CD4-positive, alpha-beta T cell treated with Interleukin-4 for 4 hours (primary cell): ENCODE measurements at places on chromosomes 11 and 22.

DNA sequence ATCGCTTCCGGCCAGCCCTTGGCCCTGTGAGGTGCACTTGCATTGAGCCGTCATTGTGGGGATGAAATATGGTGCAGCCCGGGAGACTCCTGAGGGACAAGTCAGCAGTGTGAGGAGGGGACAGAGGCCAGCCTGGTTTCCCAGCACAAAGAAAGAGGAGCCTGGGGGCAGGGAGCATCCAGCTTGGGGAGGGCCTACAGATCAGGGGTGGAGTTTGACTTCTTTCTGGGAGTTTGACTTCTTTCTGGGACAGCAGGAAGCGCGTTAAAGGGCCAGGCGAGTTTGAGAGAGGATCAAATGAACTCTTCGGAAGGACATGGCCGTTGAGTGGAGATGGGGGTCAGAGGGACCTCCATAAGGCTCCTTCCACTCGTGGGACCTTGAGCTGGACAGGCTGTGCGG, 91.9 kb downstream of the LRRC32 start:
- DNase-seq, result no peak

DNA sequence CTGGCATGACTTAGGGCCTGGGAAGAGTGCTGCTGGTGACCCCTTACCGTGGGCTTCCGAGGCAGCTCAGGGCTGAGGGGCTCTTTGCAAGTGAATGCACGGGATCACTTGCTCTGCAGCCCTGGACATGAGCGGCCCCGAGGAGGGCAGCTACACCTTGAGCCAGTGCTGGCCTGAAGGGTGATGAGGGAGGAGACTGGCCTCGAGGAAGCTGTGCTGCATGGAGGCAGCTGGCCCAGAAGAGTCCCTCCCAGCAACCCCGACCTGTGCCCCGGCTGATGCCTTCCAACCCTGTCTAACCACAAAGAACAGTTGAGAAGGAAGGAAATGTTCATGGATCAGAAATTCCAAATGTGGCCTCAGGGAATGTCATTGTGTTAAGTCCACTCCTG, 45.2 kb downstream of the TBX1 start:
- DNase-seq, result no peak

GRCh38 chr11:28739489-28740280, 631.5 kb downstream of the METTL15 start:
- DNase-seq, result no peak

DNA sequence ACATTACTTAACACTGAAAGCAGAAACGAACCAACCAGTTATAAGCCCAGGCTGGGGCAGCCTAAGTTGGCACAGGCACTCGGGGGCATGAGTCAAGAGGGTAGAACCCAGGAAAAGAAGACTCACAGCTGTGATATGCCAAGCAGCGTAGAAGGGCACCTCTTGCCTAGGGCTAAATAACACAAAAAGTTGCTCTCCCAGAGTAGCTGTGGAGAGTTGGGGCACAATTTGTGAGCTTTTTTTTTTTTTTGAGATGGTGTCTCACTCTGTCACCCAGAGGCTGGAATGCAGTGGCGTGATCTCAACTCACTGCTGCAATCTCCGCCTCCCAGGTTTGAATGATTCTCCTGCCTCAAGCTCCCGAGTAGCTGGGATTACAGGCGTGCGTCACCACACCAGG, 8.8 kb downstream of the CLMP start:
- no peak for DNase-seq

DNA sequence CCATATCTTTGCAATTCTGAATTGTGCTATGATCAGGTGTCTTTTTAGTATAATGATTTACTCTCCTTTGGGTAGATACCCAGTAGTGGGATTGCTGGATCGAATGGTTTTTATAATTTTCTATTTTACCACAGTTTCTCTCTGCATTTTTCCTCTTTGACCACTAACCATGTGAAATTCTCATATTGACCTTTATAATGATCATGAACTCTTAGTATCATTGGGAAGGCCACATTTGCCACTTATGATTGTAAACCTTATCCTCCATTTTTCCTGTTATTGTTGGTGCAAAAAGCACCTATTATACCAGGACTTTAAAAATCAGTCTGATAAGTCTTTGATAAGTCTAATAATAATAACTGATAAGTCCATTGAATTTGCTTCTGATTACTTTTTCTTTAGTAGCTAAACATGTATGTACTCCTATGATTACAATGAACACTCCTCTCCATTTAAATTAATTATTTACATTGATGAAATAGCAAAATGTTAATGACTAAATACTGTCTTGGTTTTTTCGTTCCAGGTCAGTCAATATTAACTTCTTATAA, 9.6 kb downstream of the NEAT1 start:
- DNase-seq, result no peak
